ENCODE measurements at places on chromosomes 5 and 9.

- no peak for DNase-seq
Observed at GRCh38 chr9:12651125-12651524, 42.1 kb upstream of the TYRP1 start.

- no peak for DNase-seq
Observed at GRCh38 chr5:94360382-94361130, 257.8 kb downstream of the KIAA0825 start.

DNA sequence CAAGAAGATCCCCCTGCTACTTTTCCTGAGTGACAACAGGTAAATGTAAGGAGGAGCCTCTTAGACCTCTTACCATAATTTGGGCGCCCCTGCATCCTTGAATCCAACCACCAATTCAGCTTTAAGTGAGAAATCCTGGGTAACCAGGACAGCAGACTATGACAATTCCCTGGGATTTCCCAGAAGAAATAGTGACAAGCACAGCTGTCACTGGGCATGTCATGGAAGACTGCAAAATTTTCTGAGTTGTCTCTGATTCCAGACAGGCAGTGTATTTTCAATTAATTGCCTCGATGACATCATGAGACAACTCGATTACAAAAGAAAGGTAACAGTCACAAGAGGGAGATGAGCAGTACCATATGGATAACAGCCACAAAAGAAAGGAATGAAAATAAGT lies 256.9 kb downstream of the BNC2 start:
- no peak for DNase-seq

DNA sequence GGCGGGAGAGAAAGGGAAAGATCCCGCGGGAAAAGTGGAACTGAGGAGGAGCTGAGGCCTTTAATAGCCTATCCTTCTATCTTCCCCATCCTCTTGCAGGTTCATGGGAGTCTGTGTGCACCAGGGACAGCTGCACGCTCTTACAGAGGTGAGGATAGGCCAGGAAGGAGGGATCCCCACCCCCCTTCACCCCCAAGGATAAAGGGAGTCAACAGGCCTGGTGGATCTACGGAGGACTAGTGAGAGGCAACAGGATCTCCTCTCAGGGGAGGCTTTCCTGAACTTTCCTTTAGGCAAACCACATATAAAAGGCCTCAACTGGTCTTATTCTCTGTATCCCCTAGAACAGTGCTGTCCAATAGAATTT lies 1.1 kb downstream of the TESK1 start:
- no peak for DNase-seq

DNA sequence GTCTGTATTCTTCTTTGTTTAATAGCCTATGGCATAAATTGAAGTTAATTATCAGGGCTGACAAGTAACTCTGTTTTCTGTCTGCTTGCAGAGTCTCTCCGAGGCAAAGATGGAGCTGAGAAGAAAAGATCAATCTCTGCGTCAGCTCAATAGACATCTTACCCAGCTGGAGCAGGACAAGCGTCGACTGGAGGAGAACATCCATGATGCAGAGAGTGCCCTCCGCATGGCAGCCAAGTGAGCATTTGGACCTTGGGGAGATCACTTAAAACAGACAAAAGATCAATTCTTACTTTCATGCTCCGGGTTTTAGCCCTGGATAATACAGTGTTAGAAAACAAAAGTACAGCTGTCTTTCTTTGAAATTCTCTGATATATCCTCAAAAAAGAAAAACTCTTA lies 293.8 kb downstream of the CCDC171 start:
- DNase-seq = no peak

- DNase-seq = no peak
Observed at GRCh38 chr9:14608540-14608939, 84.7 kb downstream of the ZDHHC21 start.
